BJ (cell line): ENCODE measurements at places on chromosomes 5 and 9.

DNA sequence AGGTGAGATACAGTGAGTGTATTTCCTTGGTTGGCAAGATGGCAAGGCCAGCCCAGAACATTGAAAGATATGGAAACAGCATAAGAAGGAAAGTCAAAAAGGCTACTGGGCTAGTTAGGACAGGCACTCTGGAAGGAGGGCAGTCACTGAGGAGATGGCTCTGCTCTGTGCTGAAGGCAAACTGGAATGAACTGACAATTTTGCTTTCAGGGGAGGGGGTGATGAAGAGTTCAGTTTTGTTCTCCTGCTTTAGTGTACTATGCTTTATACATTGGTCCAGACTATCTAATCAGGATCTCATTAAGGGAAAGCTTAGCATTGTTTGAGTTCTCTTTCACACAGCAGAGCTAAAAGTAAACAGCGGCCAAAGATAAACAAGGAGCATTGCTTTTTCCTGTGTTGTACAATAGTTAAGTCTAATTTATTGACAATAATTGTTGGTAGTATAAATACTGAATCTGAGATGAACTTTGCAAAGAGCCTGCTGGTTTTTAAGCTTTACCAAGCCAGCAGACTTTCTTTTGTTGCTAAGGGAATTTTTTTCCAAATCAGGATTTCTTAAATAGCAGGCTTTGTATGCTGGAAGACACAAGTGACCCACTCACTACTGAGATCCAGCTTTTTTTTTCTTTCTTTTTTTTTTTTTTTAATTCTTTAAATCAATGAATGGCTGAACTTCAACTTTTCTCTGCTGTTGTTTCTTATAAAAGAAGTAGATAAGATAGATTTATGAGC, 355.5 kb downstream of the ARRDC3 start:
- DNase-seq, result no peak

GRCh38 chr9:98375138-98375726, 119.8 kb upstream of the TBC1D2 start:
- peak; percentile 46 for DNase-seq

GRCh38 chr5:96893342-96893741, 17.0 kb downstream of the ERAP2 start:
- peak; percentile 40 for DNase-seq

DNA sequence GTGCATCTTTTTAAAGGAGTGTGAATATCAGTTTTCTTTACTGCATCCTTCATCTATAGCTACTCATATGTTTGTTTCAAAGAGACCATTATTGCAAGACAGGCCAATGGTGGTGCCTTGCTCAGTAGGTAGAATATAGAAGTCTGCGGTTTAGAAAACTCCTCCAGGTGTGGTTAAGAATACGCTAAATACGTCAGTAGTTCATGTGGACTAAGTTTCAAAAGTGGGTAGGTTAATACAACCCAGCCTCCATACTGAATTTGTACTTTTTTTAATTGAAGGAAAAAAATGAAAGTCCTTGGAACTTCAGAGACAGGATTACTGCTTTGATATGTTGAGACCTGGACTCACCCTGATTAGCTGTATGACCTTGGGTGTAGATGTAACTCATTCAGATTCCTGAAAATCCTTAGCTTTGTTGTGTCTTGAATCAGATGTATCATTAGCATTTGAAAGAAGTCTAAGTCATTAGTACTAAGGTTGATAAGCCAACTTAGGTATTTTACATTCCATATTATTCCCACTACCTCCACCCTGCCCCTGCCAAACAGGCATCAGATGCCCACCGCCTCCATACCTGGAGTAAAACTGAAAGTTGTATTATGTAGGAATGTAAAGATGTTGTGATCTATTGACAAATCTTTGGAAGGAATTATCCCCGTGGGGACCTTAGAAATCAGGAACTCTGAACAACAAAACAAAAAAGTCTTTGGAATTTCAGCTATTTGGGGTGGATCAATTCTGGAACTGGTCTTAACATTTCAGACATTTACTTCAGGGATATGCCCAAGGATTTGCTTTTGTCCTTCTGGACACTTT, 6.1 kb downstream of the BASP1 start:
- DNase-seq, result no peak

DNA sequence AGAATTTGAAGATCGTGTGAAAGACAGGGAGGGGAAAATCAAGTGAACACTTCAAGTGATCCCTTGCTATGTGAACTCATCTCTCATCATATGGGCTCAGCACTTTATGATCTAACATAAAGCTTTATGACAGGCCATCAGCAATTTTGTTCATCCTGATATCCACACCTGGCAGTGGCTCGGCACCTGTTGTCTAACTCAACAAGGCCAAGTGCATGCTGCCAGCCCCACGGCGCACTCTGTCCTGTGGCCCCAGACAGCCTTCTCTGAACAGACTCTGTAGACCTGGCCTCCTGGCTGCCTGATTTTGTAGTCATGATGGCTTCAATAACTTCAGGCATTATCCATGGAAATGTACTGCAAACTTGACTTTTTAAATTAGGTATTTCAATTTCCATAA, 106.3 kb downstream of the MEF2C start:
- no peak for DNase-seq

GRCh38 chr9:137281345-137282116, 4.0 kb downstream of the TOR4A start:
- no peak for DNase-seq

GRCh38 chr5:139664086-139664693, 16.0 kb downstream of the CXXC5 start:
- no peak for DNase-seq

DNA sequence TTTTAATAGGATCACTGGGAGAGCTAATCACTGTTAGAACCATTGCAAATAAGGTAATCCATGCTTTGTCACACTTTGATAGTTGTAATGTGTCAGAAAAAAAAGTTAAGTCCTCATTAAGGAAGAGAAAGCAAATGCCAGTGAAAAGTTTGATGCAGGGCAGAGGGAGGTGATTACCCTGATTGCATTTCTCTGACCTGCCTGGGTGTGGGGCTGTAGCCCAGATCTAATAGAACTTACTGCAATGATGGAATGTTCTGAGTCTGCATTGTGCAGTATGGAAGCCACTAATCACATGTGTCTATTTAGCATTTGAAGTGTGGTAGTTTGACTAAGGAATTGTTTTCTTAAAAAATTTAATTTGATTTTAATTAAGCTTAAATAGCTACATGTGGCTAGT, 202.7 kb downstream of the ATP10B start:
- no peak for DNase-seq

DNA sequence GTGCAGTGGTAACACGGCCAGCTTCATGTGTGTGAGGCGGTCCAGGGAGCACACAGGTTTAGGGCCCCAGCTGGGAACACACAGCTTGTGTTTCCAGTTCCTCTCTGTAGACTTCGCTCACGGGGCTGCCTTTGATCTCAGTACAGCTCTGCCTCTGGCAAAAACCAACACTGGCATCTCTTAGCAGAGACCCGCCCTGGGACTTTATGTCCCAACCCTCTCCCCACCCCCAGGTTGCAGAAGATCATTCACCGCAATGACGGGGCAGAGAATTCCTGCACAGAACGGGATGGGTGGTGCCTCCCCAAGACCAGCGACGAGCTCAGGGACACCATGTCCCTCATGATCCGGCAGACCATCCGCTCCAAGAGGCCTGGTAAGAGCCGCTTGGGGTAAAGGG, 5.2 kb upstream of the CEL start:
- no peak for DNase-seq

- peak; percentile 78 for DNase-seq
Measured at GRCh38 chr9:131641618-131642495, 96.5 kb downstream of the PRRT1B start.

GRCh38 chr9:136314944-136315343, 11.1 kb upstream of the CCDC187 start:
- DNase-seq, result no peak

DNA sequence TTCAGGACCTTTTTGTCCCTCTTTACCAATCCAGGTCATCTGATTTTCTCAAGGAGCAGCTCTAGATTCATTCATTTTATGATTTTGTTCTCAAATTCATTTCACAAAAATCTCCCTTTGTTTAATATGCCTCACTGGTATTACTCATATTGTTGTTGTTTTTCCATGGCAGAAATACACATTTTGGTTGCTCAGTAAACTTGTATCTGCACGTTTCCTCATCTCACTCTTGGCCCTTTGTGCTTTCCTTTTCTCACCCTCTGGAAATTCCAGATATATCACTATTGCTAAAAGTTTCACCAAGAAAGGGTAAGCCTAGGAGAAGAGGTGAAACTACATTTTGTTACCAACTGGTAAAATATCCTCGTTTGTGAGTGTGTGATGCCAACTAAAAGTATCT, 14.8 kb downstream of the ASPN start:
- DNase-seq, result no peak

GRCh38 chr9:18296702-18297055, 177.3 kb upstream of the ADAMTSL1 start:
- DNase-seq, result no peak
